ENCODE measurements at places on chromosomes 1 and 21.

DNA sequence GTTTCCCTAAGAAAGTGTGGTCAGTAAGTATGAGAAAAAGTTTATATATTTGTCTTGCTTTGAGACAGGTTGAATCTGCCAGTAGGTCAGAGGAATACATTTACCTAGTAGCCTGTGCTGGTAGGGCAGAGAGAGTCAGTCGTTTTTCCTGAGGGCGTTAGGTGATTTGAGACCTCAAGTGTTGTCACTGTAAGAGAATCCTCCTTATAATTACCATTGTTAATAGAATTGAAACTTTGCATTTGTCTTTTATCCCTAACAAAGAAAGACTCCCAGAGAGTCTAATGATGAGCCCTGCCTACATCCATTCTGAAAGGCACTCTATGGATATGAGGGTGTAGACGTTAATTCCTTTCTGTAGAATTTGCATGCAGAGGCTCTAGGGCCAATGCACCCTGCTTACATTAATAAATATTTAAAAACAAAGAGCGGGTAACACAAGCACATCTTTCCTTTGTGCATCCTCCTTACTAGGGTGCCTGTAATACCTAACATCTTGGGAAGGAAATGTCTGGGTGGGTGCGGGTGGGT is 16.4 kb downstream of the PBX1 start:
- DNase-seq, result no peak

DNA sequence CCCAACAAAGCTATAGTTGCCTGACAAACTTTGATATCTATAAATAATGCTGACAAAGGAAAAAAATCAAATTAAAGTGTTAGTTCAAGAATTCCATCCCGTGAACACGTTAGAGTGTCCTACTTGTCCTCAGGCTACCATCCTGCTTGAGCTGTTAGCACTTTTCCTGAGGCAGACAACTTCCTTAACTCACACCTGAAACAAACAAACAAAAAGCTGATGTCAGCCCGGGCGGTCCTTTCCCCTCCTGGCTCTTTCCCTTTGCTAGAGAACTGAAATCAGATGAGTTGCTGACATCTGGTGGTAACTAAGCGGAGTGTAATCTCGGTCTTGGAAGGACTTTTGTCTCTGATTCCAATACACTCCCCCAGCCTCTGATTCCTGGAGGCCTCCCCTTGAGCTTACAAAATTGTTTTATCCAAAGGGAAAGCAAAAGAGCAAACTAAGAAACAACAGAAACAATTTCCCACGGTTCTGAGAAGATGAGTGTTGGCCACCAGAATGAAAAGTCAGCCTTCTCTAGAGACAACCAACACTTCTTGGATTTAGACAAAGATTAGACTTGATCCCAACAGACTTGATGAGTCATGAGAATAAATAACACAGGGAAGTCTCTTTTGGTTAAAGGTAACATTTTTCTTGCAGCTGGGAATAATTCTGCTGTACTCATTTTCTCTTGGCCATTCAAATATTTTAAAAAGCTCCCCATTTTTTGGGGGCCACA is 135.4 kb downstream of the PROX1 start:
- peak; percentile 52 for DNase-seq

- no peak for DNase-seq
These were observed 74.7 kb downstream of the DISC1 start for GRCh38 chr1:231701306-231701705.

GRCh38 chr1:182643699-182644098 is 39.5 kb upstream of the RGS16 start:
- DNase-seq, result no peak

- no peak for DNase-seq
These were observed 820 bp upstream of the TTF2 start for GRCh38 chr1:117059334-117059677.

DNA sequence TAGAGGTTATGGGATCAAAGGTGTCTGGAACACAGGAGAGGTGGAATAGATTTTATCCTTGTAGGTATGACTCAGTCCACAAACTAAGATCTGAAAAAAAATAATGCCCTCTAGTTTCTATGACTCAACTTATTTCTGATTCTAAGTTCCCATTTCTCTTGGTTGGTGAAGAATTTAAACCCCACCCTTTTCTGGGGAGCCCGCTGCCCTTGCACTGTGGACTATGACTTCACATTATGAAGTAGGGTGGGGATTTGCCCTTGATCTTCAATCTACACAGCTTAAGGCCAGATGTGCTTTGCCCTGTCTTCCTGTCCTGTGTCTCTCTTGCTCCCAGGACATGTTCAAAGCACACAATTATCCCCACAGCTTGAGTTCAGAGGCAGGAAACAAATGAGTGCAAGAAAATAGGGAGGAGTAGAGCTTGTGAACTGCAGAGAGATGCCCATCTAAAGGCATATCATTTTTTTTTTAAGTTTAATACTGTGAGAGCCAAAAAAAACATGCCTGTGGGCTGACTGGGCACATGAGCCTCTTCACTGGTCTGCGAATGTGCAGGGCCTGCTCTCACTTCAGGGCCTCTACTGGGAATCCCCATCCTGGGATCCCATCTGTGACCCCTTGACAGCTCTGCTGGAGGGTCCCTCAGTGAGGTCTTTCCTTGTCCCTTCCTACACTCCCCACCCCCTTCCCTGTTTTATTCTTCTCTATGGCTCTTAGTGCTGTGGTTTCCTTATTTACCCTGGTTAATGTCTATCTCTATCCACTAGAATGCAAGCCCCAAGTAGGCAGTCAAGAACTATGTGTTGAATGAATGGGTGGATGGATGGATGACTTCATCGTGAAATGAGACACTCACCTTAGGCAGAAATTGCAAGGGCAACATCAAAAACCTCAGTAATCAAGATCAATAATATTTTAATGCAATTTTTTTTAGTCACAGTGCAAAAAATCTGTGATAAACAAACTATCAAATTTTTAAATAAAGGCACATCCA is 61.5 kb downstream of the CD58 start:
- DNase-seq, result no peak

GRCh38 chr1:159005161-159005560 is 4.5 kb upstream of the IFI16 start:
- DNase-seq, result no peak

- DNase-seq, result no peak
These were observed 735.8 kb downstream of the LTN1 start for GRCh38 chr21:28256837-28257236.

DNA sequence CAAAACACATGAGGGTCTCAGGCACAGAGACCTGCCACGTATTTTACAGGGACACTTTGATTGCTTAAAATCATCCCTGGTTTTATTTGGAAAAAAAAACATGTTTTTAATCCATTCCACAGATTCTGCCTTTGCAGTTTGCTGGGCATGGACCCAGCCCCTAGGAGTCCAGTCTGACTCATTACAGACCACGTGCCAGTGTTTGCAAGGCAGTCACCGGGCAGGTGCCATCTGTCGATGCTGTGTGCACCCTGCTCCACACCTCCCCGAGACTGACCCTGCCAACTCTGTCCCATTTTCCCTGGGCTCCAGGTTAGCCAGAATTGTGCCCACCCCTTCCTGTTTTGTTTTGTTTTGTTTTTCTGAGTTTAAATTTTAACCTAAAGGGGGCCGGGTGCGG is 148.4 kb upstream of the TMEM51 start:
- no peak for DNase-seq

DNA sequence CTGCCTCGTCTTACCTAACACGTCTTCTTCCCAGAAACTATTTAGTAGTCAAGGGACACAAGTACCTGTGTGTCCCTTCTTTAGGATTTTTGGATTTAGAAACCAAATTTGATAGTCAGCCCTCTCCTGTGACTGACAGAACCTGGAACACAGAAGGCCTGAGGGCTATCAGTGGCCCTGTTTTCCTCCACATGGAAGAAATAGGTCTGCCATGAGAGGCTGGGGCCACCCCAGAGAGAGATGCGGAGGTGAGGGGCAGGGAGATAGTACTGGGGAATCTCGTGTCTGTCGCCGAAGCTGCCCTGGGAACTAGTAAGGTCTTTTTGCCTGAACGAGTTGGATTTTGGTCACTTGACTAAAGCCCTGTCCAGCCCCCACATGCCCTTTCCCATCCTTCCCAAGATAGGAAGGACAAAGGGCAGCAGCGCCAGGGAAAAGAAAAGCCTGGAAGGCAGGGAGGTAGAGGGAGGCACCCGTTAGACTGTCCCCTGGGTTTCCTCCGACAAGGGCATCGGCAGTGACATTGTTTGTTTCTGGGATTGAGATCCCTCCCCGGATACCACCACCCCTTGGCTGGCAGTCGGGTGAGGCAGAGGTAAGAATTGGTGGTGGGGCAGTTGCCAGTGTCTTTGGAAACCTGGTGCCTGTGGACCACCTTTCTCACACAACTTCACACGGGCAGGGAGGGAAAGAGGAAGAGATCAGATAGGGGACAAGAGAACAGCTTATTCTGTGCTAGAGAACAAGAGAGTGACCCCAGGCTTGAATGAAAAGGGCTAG is 19.8 kb downstream of the SMIM12 start:
- DNase-seq, result no peak

DNA sequence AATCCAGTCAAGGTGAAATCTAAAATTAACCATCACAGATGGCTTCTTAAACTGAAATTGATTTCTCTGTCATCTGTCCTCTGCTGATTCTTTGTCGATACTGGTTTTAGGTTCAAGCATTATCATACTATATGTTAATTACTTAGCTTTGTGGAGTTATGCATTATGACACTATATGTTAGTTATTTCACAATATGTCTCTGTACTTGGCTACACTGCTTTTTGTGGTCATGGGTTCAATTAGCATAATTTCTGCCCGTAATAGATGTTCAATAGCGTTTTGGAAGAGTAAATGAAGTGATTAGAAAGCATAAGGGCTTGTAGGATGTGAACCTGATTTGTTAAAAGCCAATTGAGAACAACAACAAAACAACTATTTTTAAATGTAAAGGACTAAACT is 28.2 kb downstream of the IFI44 start:
- no peak for DNase-seq

GRCh38 chr1:86395751-86396497 is at the start of gene ODF2L:
TSS of gene ODF2L (minus strand) at chr1:86396323. CDS start at chr1:86387027, 9,296 bp downstream.
- peak; percentile 43 for DNase-seq

DNA sequence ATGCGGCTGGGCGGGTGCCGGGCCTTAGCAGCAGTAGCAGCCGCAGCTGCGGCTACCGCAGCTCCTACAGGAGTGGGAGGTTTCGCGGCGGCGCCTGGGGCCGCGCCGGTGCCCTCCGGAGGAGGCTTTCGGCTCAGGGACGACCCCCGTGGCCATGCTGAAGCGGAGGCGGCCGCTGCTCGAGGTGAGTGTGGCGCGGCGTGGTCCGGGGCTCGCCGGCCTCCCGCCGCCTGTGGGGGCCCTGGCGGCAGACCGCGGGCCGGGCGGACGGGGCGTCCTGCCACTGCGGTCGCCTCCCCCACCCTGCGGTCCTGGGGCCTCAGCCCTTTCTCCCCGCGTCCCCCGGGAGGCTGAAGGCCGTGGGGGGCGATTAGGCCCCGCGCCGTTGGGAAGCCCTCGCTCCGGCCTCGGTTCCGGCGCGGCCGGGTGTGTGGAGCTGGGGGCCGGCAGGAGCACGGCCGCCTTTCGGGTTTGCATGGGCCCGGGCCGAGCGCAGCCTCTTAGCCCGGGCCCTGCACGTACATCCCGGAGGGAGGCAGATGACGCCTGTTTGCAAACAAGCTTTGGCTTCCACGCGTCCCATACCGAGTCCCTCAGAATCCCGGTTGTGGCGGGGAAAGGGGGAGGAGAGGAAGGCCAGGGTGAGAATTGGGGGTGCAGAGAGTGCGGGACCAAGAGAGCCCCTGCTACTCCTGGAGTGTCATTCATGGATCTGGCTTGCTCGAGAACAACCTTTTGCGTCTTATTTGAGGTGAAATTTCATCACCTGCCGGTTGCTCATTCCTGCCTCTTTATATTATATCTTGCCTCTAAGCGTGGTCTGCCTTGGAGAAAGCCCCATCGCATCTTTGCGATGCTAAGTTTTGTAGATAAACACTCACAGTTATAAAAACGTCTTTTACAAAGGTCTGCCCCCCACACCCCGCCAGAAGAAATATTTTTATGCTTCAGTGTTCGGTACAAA is 613 bp downstream of the ZFYVE9 start:
- DNase-seq, result peak; percentile 10

GRCh38 chr1:89310505-89310904 is 37.8 kb upstream of the GBP5 start:
- DNase-seq, result peak; percentile 8

DNA sequence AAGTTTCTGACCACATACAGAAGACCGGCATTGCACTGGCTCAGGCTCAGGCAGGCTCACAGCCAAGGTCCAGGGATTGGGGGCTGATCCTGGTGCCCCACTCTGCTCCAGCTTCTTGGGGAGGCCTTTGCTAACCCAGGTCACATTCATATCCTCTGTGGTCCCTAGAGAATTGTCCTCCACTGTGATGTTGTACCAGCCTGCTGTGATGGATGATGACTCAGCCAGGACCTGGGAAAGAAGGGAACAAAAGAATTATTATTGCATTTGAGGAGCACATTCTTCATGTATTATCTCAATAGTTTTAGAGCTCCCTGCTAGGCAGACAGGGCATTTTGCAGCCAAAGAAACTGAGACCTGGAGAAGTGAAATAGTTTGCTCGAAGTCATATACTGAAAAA is 114.3 kb upstream of the ETV3 start:
- DNase-seq, result no peak

GRCh38 chr21:16280686-16281091 is 550.9 kb downstream of the USP25 start:
- DNase-seq, result no peak

DNA sequence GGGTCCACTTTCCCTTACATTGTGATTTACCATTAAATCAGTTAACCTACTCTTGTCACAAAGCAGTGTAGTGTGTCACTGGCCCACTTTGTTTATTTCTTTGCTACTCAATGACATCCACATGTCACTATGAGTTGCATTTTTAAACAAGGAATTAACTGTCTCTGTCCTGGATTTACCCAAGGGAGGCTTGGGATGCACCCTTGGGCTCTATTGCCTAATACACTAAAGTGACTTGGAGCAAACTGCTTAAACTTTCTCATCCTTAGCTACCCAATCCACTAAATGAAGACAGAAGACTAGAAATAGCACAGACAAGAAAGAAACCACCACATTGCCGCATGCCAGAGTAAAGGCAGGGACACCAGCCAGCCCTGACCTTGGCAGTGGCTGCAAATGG is 136.2 kb upstream of the TIAM1 start:
- no peak for DNase-seq

DNA sequence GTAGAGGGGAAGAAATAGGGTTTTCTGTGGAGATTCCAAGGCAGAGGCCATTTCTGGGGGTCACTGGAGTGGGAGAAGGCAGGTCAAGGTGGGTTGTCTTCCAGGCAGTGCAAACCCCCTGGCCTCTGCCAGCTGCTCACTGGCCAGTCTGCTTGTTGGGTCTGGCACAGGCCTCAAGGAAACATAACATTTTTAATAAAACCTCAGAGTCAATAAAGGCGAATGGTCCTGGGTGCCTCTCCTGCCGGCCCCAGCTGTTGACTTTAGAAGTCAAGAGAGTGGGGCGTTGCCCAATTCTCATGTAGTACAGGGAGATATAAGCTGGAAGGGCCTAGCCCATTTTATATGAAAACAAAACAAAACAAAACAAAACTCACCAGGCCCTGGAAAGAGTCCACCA is 36.6 kb downstream of the RUNX3 start:
- DNase-seq, result no peak

DNA sequence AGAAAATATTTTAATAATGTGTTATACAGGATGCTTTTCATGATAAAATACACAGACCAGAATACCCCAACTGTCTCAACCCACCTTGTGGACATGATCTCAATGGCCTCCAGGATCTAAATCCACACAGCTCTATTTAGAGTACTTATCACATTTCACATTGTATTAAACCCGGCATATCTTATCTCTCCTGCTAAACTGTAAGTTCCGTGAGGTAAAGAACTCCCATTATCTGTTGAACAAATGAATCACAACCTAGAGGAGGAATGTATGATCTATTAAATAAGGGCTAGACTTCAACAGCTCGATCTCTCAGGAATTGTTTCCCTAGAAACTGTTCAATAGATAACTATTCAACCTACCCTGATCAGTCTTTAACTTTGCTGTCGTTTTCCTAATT is 6.9 kb downstream of the ETV3 start:
- DNase-seq, result no peak

Data from pulmonary artery endothelial cell (primary cell).